Fibroblast of pulmonary artery (primary cell): ENCODE measurements at places on chromosomes 6 and 20.

GRCh38 chr6:33742092-33742491 is 4.6 kb downstream of the IP6K3 start:
- no peak for DNase-seq

DNA sequence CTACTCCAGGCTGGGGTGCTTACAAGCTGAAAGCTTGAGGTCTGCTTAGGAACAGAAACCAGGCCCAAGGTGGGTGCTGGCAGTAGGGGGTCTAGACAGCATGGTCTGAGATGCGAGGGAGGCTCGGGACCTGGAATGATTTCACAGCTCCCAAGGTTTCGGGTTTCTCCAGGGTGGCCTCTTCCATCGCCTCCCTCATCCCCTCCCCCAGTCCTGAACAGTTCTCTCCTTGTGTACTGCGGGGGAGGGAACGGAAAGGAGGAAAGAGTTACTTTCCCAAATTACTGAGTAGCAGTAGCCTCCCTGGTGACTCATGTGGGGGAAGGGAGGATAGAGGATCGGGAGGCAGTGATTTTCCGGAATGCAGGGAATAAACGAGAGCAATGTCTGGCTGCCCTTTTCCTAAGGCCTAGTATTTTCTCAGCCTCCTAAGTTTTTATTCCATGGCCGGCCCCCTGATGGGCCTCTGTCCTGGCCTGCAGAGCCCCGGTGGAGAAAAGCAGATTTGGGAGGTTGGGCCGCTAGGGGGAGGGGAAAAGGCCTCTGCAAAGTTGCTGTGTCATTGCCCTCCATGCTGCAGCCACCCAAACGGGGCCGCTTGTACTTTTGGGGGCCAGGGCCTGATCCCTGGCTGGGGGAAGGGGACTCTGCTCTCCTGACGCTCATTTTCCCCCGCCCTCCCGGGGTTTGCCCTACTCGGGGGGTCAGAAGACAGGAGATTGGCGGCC is 1.5 kb downstream of the BRD2 start:
- peak; percentile 98 for DNase-seq

GRCh38 chr20:18440403-18440802 is 26.4 kb downstream of the DZANK1 start:
- no peak for DNase-seq

DNA sequence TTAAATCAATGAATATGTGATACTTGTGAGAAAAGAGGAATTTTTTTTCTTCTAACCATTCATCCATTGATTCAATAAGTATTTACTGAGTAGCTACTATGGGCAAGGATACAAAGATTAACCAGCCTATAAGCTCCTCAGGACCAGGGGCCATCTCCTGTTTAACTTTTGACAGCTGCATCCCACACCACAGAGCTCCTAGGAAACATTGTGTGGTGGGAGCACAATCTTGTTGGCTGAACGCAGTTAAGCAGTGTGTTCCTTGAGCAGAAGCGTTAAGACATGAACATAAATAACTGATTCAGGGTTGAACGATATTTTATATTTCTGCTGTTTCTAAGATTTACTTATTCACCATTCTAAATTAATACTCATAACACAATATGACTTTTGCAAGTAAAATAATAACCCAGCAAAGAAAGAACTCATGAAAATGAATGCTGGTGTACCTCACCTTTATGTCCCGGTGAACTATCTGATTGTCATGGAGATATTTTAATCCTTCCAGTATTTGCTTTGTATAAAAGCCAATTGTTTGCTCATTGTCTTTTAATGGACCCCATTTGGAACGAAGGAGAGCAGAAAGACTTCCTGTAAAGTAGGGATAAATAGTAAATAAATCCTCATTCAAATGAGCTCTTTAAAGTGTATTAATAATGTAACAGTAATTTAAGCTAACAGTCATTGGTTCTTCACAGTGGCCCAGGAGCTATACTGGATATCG is 62.6 kb upstream of the MAP7 start:
- no peak for DNase-seq

GRCh38 chr6:132344811-132345210 is 56.5 kb downstream of the MOXD1 start:
- DNase-seq, result no peak

- no peak for DNase-seq
Measured at GRCh38 chr6:108570517-108570916, 9.8 kb downstream of the FOXO3 start.

- DNase-seq, result no peak
Measured at GRCh38 chr20:63939061-63939935, 16.9 kb downstream of the UCKL1 start.

DNA sequence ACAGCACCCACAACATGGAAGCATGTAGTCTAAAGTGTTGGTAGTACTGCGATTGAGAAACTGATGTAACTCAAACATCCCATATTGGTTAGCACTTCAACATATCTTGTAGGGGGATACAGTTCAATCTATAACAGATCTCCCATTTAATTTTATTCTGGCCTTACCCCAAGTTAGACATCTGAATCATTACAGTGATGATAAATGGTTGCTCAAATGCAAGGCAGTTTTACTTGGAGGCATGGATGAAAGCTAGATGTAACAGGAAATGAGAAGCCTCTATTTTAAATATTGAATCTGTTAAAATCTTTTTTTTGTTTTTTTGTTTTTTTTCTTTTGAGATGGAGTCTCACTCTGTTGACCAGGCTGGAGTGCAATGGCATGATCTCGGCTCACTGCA is 44.2 kb upstream of the FAM50B start:
- no peak for DNase-seq

DNA sequence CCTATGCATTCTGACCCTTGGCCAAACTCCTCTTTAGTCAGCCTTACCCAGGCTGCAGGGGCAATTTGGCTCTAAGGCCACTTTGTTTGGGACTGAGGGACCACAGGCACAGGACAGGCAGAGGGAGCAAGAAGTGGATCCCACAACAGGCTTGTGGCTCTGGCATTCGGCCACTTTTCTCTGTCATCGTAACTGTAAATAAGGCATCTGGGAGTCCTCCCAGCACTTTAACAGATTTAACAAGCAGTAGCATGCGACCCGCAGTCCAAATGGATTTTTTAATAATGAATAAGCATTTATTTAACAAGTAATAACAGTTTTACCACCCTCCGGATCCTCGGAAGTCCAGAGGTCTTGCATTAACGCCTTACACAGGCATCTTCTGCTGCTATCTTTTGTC is 16.1 kb upstream of the CDH22 start:
- no peak for DNase-seq

GRCh38 chr6:142155895-142156757 is 9.1 kb downstream of the VTA1 start:
- peak; percentile 60 for DNase-seq

DNA sequence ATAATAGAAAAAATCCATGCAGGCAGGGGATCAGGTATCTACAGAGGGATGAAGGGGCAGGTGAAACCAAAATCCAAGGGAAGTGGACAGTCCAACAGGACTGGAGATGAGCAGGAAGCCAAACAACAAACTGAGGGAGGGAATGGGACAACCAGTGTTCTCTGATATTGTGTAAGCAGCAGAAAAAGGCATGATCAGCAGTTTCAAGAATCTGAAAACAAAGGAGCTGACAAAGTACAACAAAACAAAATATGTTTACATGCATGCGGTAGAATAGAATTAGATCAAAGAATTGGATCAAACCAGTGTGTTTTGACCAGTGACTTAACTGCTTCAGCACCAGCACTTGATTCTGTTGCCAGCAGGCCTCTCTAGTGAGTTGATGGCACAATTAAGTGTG is 729.7 kb downstream of the RFPL4B start:
- DNase-seq, result no peak

DNA sequence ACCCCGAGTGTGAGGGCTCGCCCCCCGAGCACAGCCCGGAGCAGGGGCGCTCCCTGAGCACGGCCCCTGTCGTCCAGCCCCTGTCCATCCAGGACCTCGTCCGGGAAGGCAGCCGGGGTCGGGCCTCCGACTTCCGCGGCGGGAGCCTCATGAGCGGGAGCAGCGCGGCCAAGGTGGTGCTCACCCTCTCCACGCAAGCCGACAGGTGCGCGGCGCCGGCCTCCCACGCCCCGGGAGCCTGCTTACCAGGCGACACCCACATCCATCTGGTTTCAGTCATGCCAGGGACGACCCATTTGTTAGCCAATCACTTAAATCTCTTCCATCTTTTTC is 73.5 kb upstream of the PBOV1 start:
- DNase-seq, result no peak

DNA sequence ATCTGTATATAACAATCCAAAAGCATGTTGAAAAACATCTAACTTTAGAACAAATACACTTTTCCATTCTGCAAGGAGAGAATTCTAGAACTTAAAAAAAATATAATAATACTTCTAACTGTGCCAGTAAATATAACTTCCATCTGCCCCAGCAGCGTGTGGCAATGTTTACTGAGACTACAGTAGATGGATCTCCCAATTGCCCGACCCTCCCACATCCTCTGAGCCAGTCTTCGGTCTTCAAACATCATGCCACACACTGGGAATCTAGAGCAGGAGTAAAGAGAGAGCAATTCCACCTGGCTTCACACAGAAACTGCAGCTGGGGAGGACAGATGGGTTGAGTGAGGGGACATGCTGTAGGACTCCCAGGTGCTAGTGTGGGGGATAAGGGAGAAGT is 121.3 kb upstream of the NHSL1 start:
- DNase-seq, result no peak

- DNase-seq, result peak; percentile 34
Measured at GRCh38 chr6:48080227-48081009, 30.6 kb downstream of the PTCHD4 start.

DNA sequence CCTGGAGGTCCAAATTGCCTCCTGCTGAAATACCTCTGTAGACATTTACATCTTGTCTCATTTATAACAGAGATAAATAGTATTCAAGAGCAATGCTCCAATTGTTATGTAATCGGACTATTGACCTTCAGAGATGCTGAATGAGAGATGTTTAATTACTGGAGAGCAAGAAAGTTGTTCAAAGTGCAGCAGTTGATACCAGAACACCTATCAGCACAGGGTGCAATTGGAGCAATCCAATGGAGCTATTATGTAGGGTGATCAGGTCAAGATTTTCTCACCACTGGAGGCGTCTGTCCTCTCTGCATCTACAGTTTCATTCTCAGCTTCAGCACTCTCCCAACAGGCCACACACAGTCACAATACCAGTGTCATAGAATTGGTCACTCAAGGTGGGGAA is 19.5 kb upstream of the TMX4 start:
- no peak for DNase-seq

- DNase-seq, result no peak
Measured at GRCh38 chr6:36825994-36826393, 13.2 kb downstream of the CPNE5 start.

DNA sequence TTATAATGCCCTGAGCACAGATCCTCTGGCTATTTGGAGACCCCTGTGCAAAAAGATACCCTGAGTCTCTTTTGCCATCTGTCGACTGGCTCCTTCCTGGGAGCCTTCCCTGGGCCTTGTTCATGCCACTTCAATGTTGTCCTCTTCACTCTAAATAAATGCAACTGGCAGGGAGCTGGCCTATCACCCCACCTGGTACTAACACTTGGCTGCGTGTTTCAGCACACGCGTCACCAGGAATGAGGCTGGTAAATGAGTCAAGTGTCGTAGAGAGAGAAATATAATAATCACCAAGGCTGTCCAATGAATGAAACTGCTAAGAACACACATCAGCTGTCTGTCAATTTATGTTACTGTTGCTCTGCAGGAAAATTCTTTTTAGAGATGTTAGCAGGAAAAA is 374.6 kb upstream of the JARID2 start:
- DNase-seq, result no peak

GRCh38 chr6:49557177-49557576 is 6.7 kb downstream of the C6orf141 start:
- DNase-seq, result no peak

DNA sequence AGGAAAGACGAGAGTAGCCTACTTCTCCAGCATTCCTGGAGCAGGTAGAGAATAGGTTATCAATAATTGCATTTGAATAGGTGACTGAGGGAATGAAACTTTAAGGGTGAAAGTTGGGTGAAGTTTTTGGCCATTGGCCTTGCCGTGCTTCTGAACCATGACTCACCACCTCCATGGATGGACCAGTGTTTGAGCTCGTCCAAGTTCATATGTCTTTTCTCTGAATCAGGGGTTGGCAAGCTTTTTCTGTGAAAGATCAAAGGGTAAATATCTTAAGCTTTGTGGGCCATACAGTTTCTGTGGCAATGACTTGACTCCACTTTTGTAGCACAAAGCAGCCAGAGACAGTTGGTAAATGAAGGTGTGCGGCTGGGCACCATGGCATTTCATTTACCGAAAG is 31.8 kb downstream of the SNRNP48 start:
- DNase-seq, result peak; percentile 17

- DNase-seq, result no peak
Measured at GRCh38 chr6:18391023-18391422, 3.9 kb downstream of the RNF144B start.

DNA sequence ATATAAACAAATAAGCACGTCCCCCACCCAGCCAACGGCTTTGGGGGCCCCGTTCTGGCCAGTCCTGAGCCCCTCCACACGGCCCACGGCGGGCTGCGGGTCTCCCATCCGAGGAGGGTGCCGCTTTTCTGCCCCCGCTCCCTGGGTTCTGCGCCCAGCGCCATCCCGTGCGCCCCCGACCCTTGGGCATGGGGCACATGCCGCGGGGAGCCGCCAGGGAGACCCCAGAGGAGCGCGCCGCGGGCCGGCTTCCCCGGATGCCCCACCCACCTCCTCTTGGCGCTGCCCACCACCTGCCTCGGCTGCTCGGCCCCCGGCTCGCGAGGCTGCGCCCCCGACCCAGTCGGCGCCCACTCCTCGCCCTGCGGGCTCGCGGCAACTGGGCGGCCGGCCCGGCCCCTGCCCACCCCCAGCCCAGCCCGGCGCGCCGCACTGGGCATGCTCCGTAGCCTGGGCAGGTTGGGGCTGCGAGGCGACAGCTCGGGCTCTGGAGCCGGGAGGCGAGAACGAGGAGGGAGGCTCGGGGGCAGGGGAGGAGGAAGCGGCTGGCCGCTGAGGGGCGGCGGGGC is 570 bp upstream of the PLCB4 start:
- no peak for DNase-seq

- no peak for DNase-seq
Measured at GRCh38 chr20:51153867-51154707, 131.2 kb upstream of the KCNG1 start.

DNA sequence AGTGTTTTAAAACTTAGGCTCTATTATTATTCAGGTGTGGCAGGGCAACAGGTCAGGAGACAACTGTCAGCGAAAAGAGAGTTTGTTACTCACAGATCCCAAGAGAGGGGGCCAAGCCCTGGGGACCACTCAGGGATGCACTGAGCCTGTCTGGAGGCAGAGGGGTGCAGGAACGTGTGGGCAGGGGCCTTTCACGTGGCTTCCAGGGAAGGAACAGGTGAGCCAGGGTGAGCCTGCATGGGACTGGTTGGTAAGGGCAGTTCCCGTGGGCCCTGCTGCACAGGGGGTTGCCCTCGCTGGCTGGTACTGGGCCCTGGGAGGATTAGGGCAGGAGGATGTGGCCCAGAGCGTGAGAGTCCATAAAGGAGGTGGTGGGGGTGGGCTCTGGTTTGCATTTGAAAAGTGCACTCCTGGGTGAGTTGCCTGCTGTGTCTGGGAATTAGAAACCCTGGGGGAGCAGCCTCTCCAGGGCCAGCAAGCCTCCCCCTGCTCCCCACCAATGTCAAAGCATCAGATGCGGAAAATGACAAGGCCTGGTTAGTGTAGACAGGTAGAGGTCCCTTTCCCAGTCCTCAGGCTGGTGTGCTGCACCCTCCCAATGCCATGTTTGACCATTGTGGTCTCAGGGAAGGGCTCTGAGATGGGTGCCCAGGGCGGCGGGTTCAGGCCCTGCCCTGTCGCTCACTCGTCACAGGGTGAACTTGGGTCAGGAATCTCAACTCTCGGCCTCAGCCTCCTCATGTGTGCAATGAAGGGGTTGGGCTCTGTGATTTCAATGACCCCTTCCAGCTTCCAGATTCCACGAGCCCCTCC is 127.4 kb upstream of the RPS6KA2 start:
- no peak for DNase-seq

GRCh38 chr20:3563548-3564177 is 92.8 kb downstream of the ATRN start:
- DNase-seq, result peak; percentile 72
